ENCODE measurements at places on chromosomes 2 and 18. TPM values are rescaled to one million over a fixed set of nuclear protein-coding genes. Genes with fewer than 3 reads are reported as not detected.

The PSD4 gene
- 1.0 TPM for total RNA-seq

The DSC3 gene
- total RNA-seq = 0.61 TPM

The AGXT gene
- total RNA-seq = not detected

The MC4R gene
- not detected for total RNA-seq

The D2HGDH gene
- total RNA-seq = 10.0 TPM

The B3GNT7 gene
- 42.2 TPM for total RNA-seq

The STARD6 gene
- not detected for total RNA-seq

The TNFRSF11A gene
- 7.8 TPM for total RNA-seq

The SLC16A14 gene
- 0.61 TPM for total RNA-seq

The DHRS9 gene
- total RNA-seq = not detected

The MAP3K19 gene
- not detected for total RNA-seq

The SNORC gene
- 0.61 TPM for total RNA-seq

The SLC4A3 gene
- 11.1 TPM for total RNA-seq

The RPRD1A gene
- total RNA-seq = 107 TPM

The LMAN2L gene
- 17.6 TPM for total RNA-seq

The PLCL1 gene
- not detected for total RNA-seq

DNA sequence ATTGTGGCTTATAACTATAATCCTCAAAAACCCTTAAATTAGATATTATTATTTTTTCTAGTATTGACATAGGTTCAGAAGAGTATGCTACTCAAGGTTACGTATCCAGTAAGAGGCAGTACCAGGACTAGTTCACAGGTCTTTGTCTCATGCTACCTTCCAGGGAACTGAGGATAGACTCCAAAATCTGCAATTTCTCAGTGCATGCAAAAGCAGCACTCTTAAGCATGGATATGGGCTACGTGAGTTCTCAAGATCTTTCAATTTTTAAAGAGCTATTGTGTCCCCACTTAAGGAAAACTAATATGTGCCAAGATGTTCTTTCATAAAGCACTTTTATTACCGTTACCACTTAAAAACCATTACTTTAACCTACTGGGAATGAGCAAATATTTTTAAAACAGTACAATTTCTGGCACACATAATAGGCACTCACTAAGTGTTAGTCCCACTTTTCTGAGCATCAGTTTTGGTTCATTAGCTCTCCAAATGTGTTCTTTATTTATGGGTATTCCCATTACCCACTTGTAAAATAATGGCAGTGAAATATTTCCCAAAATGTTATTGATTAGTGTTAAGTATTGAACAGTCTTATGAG is 113.8 kb upstream of the TTN start:
- no peaks in the 10 kb centered on the region for H3K36me3 ChIP-seq
- DNase-seq = no peak
- no peaks in the 10 kb centered on the region for H3K4me1 ChIP-seq
- no peak overlapping the region for H3K4me3 ChIP-seq
- no peaks in the 10 kb centered on the region for H3K27me3 ChIP-seq

GRCh38 chr2:98464772-98465310 is 20.2 kb downstream of the INPP4A start:
- H3K27me3 ChIP-seq = no peaks in the 10 kb centered on the region
- H3K4me1 ChIP-seq = peaks cover 10% of the 10 kb centered on the region
- no peak overlapping the region for H3K4me3 ChIP-seq
- no peak for DNase-seq
- H3K27ac ChIP-seq = no peak overlapping the region
- peaks cover 6% of the 10 kb centered on the region for H3K36me3 ChIP-seq

GRCh38 chr2:124254621-124255020 is 229.5 kb downstream of the CNTNAP5 start:
- no peaks in the 10 kb centered on the region for H3K27me3 ChIP-seq
- no peak overlapping the region for H3K27ac ChIP-seq
- no peaks in the 10 kb centered on the region for H3K36me3 ChIP-seq
- DNase-seq = no peak
- no peak overlapping the region for H3K4me3 ChIP-seq

DNA sequence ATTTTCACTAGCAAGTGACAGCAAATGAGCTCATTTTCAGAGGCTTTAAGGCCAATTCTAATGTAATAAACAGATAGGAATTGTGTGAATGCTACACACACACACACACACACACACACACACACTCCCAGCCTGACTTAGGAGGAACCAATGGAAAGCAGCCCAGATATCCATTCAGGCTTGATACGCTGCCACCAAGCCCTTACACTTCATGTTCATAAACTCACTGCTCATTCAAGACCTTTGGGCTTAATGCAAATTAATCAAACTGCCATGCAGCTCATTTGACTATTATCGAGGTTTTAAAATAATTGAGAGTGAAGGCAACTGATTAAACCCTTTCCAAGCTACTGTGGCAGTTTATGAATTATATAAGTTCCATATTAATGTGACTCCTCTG is 298.9 kb upstream of the NCKAP5 start:
- no peaks in the 10 kb centered on the region for H3K27me3 ChIP-seq
- H3K27ac ChIP-seq = no peak overlapping the region
- no peak overlapping the region for H3K4me3 ChIP-seq
- no peaks in the 10 kb centered on the region for H3K36me3 ChIP-seq
- no peak for DNase-seq
- H3K4me1 ChIP-seq = no peaks in the 10 kb centered on the region

GRCh38 chr2:16452123-16452522 is 213.5 kb downstream of the CYRIA start:
- no peak overlapping the region for H3K27ac ChIP-seq
- no peaks in the 10 kb centered on the region for H3K36me3 ChIP-seq
- H3K4me1 ChIP-seq = no peaks in the 10 kb centered on the region

- no peaks in the 10 kb centered on the region for H3K36me3 ChIP-seq
- no peaks in the 10 kb centered on the region for H3K27me3 ChIP-seq
- peaks cover 6% of the 10 kb centered on the region for H3K4me1 ChIP-seq
- H3K27ac ChIP-seq = no peak overlapping the region
Observed at GRCh38 chr2:205627085-205627484, 55.2 kb upstream of the NRP2 start.

- H3K27ac ChIP-seq = no peak overlapping the region
- H3K36me3 ChIP-seq = peaks cover 11% of the 10 kb centered on the region
- H3K27me3 ChIP-seq = no peaks in the 10 kb centered on the region
- H3K4me1 ChIP-seq = no peaks in the 10 kb centered on the region
- no peak overlapping the region for H3K4me3 ChIP-seq
- peak; percentile 43 for DNase-seq
Observed at GRCh38 chr18:3688690-3689089, 238.7 kb downstream of the TGIF1 start.

GRCh38 chr18:8040021-8040420 is 472.9 kb downstream of the PTPRM start:
- H3K27ac ChIP-seq = no peak overlapping the region

- no peak overlapping the region for H3K4me3 ChIP-seq
- H3K4me1 ChIP-seq = no peaks in the 10 kb centered on the region
- no peaks in the 10 kb centered on the region for H3K27me3 ChIP-seq
- DNase-seq = no peak
- no peaks in the 10 kb centered on the region for H3K36me3 ChIP-seq
Observed at GRCh38 chr2:45909677-45910191, 258.3 kb downstream of the PRKCE start.

- H3K27me3 ChIP-seq = no peaks in the 10 kb centered on the region
- H3K4me1 ChIP-seq = peaks cover 2% of the 10 kb centered on the region
- H3K4me3 ChIP-seq = no peak overlapping the region
- H3K27ac ChIP-seq = no peak overlapping the region
Observed at GRCh38 chr18:34342960-34343359, 118.2 kb upstream of the NOL4 start.

DNA sequence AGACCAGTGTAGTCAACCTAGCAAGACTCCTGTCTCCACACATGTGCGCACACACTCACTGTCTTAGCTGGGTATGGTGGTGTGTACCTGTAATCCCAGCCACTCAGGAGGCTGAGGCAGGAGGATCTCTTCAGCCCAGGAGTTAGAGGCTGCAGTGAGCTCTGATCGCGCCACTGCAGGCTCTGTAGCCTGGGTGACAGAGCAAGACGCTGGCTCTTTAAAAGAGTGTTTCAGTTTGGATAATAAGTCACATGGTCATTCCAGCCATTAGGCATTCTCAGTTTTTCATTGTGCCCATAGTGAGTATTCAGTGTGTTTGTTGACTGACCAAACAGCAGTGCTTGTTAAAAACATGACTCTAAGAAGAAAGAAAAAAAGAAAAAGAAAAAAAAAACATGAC is 31.0 kb downstream of the RAB10 start:
- no peaks in the 10 kb centered on the region for H3K27me3 ChIP-seq
- H3K4me3 ChIP-seq = no peak overlapping the region
- peaks cover 29% of the 10 kb centered on the region for H3K36me3 ChIP-seq

GRCh38 chr2:202938960-202939359 is 26.9 kb downstream of the CARF start:
- DNase-seq = no peak
- H3K27ac ChIP-seq = no peak overlapping the region
- no peaks in the 10 kb centered on the region for H3K27me3 ChIP-seq
- no peak overlapping the region for H3K4me3 ChIP-seq
- no peaks in the 10 kb centered on the region for H3K4me1 ChIP-seq

GRCh38 chr2:156765043-156765442 is 328.9 kb downstream of the GPD2 start:
- no peaks in the 10 kb centered on the region for H3K27me3 ChIP-seq
- no peaks in the 10 kb centered on the region for H3K4me1 ChIP-seq
- H3K27ac ChIP-seq = no peak overlapping the region
- no peak overlapping the region for H3K4me3 ChIP-seq
- no peak for DNase-seq

DNA sequence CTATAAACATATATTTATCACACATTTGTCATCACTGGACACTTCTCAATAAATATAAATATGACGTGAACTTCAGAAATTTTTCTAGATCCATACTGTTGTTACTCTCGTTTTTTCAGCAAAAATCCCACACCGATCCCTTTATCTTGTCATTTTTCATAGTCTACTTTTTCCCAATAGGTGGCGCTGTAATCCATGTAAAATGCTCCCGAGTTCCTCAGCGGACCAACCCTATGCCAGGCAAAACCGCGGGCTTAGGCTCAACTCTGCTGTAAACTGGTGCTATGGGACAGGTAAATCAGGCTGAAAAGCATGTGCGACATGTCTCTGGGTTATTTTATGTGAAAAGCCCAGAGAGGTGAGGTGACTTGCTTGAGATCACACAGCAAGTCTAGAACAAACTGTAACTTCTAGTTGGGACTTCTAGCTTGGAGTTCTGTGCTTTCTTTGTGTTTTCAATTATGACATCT is 104.0 kb downstream of the COBLL1 start:
- no peak overlapping the region for H3K27ac ChIP-seq
- no peaks in the 10 kb centered on the region for H3K36me3 ChIP-seq
- no peaks in the 10 kb centered on the region for H3K4me1 ChIP-seq
- H3K27me3 ChIP-seq = no peaks in the 10 kb centered on the region

GRCh38 chr2:154978244-154978643 is 279.7 kb downstream of the KCNJ3 start:
- no peak overlapping the region for H3K27ac ChIP-seq
- no peaks in the 10 kb centered on the region for H3K4me1 ChIP-seq
- no peaks in the 10 kb centered on the region for H3K36me3 ChIP-seq
- no peak for DNase-seq
- H3K27me3 ChIP-seq = no peaks in the 10 kb centered on the region

GRCh38 chr2:12684471-12684936 is 32.2 kb upstream of the TRIB2 start:
- H3K27me3 ChIP-seq = no peaks in the 10 kb centered on the region
- peaks cover 3% of the 10 kb centered on the region for H3K36me3 ChIP-seq
- peaks cover 12% of the 10 kb centered on the region for H3K4me1 ChIP-seq
- DNase-seq = no peak

DNA sequence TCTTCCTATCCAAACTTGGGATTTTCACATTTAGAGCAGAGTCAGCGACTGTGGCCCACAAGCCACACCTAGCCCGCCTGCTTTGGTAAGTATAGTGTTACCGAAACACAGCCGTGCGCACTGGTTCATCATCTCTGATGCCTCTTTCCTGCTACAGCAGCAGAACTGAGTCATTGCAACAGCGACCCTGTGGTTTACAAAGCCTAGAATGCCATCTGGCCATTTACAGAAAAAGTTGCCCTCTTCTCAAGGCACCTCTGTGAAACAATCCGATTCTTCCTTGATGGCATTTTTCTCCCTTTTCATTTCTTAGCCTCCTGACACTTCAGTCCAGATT is 10.7 kb upstream of the IAH1 start:
- no peaks in the 10 kb centered on the region for H3K4me1 ChIP-seq
- no peak for DNase-seq
- H3K27ac ChIP-seq = no peak overlapping the region
- H3K27me3 ChIP-seq = no peaks in the 10 kb centered on the region
- H3K36me3 ChIP-seq = peaks cover 56% of the 10 kb centered on the region
- no peak overlapping the region for H3K4me3 ChIP-seq

DNA sequence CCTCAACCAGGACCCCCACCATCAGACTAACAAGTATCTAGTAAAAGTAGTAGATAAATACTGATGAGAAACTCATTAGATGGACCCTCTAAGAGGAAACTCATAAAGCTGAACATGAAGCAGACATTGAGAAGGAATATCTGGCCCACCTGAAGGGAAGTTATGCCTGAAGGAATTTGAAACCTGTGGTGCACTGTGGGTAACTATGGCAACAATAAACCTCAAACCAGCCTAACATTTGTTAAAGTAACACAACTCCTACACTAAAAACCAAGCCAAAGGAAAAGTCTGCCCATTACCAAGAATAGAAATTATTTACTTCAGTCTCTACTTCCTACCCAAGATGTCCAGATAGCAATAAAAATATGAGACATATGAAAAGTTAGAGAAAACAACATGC is 43.4 kb downstream of the KIAA1328 start:
- no peak overlapping the region for H3K4me3 ChIP-seq
- DNase-seq = no peak
- peaks cover 19% of the 10 kb centered on the region for H3K36me3 ChIP-seq
- peaks cover 8% of the 10 kb centered on the region for H3K4me1 ChIP-seq
- no peaks in the 10 kb centered on the region for H3K27me3 ChIP-seq
- no peak overlapping the region for H3K27ac ChIP-seq

- DNase-seq = no peak
- H3K4me3 ChIP-seq = no peak overlapping the region
- no peaks in the 10 kb centered on the region for H3K36me3 ChIP-seq
- H3K4me1 ChIP-seq = no peaks in the 10 kb centered on the region
- H3K27me3 ChIP-seq = no peaks in the 10 kb centered on the region
- no peak overlapping the region for H3K27ac ChIP-seq
Observed at GRCh38 chr2:36238106-36238505, 117.5 kb upstream of the CRIM1 start.

GRCh38 chr2:238727585-238728329 is 120.1 kb upstream of the TWIST2 start:
- H3K27ac ChIP-seq = no peak overlapping the region
- no peaks in the 10 kb centered on the region for H3K27me3 ChIP-seq
- no peaks in the 10 kb centered on the region for H3K4me1 ChIP-seq
- no peak overlapping the region for H3K4me3 ChIP-seq

DNA sequence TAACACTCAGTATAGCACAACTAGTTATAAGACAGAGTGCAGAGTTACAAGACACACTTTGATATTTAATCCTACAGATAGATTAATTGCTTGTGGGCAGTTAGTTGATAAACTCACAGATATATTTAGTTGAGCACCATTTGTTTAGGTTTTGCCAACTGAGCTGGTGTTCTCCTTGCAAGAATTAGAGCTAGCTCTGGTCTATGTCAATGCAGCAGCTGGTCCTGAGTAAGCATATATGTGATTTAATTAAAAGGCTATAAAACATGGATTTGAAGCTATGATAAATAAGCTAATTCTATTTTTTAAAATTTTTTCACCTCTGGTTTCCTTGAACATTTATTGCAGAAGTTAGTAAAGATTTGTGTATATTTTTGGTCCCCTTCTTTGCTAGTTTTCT is 35.6 kb downstream of the GPD2 start:
- H3K27ac ChIP-seq = no peak overlapping the region
- no peaks in the 10 kb centered on the region for H3K27me3 ChIP-seq
- no peak overlapping the region for H3K4me3 ChIP-seq
- no peak for DNase-seq

All from H9 (cell line).